ENCODE measurements at places on chromosomes 1 and 21.

GRCh38 chr21:37060296-37060695 lies 12.6 kb downstream of the PIGP start:
- peak; percentile 77 for DNase-seq

- no peak for DNase-seq
These were observed 22.4 kb downstream of the LRRC8B start for GRCh38 chr1:89546934-89547562.

DNA sequence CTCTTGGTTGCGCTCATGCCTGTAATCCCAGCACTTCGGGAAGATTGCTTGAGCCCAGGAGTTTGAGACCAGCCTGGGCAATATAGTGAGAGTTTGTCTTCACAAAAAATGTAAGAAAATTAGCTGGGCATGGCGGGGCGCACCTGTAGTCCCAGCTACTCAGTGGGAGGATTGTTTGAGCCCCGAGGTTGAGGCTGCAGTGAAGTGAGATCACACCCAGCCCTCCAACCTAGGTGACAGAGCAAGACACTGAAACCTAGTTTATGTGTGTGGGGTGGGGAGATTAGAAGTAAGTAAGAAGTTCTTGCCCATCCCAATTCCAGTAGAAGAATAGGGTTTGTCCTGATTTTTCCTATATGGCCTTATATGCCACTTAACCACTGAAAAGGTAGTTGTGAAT lies 2.0 kb downstream of the RPL5 start:
- no peak for DNase-seq

GRCh38 chr1:220884109-220884980 lies 5.1 kb downstream of the HLX start:
- DNase-seq = no peak

DNA sequence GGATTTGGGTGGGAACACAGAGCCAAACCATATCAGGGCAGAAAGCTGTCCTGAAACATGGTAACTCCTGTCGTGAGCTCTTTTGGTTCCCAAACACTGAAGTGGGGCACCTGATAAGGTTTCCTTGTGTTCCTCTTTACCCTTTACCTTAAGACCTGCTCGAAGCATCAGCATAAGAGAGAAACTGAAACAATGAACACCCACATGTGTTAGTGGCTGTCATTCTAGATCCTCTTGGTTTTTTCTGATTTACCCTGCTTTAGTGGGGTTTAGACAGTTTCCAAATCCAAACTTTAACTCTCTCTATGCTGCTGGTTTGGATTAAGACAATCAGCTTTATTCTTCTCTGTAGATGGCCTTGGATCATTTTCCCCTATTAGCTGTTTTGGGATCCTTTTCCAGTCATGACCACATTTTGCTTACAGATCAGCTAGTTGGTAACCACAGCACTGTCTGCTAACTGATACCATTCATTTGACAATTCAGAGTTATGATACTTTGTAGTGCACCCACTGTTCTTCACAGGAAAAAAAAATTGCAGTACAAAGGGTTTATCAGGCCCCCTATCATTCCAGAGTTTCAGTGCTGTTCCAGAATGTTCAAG lies 975 bp upstream of the MNDA start:
- DNase-seq = no peak

DNA sequence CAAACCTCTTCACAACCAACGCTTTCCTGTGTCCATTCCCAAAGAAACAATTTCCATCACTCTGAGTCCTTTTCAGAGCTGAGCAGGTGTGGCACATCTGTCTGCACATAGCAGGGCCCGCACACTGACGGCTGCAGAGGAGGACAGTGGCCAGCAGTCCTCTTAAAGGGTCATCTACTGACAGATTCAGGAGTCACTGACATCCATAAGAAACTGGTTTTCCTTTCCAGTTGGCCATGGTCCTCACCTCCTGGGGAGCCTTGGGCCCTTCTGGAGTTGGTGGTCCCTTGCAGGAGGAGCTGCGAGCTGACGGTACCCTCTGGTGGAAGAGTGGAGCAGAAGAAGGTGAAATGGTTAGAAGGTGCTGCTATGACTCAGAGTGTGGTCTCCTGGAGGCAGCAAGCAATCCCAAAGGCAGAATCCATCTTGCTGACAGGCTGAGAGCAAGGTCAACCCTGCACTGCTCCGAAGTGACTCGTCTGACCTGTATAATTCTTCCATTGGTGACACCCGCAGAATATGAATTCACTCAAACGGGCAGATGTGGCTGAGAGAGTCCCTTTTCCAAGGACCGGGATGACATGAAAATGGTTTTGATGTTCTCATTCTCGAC lies 278.5 kb upstream of the C1orf174 start:
- DNase-seq = no peak

DNA sequence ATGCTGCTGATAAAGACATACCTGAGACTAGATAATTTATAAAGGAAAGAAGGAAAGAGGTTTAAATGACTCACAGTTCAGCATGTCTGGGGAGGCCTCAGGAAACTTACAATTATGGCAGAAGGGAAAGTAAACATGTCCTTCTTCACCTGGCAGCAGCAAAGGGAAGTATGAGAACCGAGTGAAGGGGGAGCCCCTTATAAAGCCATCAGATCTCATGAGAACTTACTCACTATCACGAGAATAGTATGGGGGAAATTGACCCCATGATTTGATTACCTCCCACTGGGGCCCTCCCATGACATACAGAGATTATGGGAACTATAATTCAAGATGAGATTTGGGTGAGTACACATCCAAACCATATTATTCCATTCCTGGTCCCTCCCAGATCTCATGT lies 154.4 kb downstream of the FASLG start:
- DNase-seq = no peak

DNA sequence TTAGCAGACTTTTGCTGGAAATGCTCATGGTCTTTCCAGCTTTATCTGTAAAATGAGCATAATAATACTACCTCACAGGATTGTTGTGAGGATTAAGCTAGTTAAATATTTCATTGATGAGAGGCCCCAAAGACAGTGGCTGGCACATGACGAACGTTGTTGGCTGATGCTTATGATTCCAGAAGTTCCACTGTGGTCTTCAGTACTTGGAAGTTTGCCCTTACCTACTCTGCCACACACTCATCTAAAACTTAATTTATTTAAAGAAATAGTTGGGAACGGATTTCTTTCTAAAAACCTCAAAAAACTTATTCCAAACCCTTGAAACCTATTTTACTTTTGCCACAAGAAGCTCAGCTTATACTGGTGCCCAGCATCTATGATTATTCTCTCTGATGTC lies 170.7 kb downstream of the DHRS3 start:
- DNase-seq = peak; percentile 69

DNA sequence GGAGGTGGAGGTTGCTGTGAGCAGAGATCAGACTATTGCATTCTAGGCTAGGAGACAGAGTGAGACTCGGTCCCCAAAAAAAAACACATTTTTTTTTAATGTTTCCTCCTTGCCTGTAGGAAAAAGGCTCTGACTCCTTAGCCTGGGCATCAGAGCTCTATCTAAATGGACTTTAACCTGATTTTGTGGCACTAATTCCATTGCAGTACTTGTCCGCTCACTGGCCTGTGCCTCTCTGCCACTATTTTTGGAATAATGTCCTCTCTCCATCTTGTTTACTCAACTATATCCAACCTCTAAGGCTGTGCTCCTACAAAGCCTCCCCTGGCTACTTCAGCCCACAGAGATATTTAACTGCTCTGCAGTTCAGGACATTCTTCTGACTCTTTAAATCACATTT lies 26.5 kb downstream of the METTL18 start:
- DNase-seq = no peak

DNA sequence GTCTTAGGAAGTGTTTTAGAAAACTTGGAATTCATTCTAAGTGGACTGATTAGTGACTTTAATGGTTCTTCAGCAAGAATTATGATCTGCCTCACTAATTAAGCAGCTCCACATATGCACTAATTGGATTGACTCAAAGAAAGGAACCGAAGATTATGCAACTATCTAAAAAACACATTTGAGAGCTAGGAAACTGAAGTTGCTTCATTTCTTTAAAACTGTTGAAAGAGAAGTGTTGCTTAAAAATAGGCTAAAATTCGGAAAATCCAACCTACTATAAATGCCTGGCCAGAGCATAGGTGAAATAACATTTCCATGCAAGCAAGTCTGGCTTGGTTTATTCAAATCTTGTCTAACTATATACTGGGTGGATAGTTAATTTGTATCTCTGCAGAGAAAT lies 502.9 kb upstream of the ZRANB2 start:
- DNase-seq = no peak

DNA sequence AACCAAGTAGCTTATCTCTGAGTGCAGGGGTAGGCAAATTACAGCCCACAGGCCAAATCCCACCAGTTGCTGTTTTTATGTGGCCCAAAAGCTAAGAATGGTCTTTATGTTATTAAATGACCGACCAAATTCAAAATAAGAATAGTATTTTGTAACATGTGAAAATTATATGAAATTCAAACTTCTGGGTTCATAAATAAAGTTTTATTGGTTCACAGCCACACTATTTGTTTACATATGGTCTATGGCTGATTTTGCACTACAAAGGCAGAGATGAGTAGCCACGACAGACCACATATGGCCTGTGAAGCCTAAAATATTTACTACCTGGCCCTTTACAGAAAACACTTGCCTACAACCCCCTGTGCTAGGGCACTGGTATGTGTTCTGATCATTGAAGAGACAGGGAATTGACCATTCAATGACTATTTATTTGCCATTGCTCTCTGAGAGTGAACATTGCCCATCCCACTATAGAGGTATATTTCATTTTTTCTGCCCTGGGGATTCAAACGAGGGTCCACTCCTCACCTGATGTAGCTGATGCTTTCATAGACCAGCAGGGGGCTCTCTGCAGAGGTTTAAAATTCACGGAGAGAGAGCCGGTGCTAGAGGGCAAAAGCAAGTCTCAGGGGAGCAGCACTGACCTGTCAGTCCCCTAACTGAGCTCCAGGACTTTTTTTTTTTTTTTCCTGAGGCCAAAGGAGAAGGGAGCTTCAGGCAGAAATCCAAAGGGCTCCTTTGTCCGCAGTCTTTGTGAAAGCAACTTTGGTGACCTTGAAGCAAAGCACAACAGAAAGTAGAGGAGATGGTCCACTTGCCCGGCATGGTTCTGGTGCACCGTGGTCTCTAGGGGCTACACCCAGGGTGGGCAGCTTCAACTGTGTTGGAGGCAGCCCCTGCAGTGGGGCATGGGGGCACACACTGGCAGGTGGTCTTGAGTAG lies 7.3 kb upstream of the GNL2 start:
- DNase-seq = no peak

DNA sequence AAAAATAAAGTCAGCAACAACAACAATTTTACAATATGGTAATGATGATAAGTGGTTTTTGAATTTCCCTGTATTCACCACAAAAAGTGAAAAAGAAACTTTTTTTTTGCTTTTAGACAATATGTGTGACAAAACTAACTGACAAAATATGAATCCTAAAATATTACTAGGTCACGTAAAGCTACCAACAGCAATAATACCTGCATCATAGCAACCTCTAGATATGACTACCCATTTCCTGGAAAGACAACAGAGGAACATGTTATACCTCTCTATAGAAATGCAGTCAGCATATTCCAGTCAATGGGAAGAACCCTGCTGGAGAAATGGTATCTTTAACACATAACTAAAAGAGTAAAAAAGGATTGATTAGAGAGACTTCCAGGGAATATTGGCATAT lies 73.7 kb downstream of the PDE4B start:
- DNase-seq = no peak

DNA sequence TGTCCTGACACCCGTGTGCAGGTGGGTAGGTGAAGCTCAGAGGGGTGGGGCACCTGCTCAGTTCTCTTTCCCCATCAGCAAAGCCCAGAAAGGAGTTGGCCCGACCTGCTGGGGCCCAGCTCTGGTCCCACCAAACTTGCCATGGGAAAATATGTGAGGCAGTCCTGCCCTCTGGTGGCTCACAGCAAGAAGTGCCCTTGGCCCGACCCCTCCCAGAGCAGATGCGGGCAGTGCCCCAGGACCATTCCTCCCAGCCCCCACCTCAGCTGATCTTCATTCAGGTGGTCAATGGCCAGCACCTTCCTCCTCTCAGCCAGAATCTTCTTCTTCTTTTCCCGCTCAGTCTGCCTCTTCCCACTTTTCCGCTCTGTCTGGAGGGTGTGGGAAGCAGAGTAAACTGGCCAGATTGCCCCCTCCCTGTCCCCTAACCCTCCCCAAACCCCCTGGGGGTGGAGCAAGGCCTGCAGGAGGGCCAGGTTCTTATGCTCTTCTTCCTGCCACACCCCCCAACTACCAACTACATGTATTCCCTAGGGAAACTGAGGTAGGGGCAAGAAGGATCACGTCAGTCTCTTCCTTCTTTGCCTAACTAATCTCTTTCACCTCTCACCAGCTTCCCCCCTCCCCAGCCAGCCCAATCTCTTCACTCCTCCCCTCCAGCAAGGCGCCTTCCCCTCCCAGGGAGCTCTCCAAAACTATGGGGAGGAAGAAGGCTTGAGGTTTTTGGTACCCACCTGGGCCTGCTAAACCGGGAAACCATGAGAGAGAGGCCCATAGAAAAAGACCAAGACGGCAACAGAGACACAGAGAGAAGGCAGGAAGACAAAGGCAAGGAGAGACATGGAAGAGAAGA lies 15.6 kb downstream of the TNNT2 start:
- no peak for DNase-seq

- DNase-seq = no peak
These were observed 89.2 kb downstream of the BEND5 start for GRCh38 chr1:48687282-48688045.

DNA sequence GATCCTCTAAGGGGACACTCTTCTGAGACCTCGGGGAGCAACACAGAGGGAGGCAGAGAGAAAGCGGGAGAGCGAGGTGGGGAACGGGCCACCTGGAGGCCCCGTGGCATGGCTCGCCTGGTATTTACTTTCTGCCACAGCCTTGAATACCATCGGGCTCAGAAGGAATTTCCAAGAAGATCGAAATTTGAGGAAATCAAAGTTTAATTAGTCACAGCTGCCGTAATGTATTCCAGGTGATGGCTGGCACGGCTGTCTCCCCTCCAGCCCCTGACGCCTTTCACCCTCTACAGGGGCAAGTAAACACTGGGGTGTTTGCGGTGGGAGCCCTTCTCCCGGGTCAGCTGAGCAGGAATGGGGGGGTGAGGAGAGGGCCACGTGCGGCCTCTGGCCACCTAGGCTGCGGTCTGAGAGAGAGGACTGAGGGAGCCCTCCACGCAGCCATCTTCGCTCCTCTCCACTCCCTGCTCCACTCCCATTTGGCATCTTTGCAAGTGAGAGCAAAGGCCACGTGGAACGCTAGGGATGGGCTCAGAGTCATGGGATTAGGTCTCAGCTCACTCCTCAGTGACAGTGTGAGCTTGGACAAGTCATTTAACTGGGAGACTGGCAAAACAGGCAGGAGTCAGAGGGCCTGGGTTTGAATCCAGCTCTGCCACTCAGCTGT lies 125.2 kb downstream of the SYF2 start:
- peak; percentile 25 for DNase-seq

- no peak for DNase-seq
These were observed 25.3 kb upstream of the DENND1B start for GRCh38 chr1:197800379-197801110.

DNA sequence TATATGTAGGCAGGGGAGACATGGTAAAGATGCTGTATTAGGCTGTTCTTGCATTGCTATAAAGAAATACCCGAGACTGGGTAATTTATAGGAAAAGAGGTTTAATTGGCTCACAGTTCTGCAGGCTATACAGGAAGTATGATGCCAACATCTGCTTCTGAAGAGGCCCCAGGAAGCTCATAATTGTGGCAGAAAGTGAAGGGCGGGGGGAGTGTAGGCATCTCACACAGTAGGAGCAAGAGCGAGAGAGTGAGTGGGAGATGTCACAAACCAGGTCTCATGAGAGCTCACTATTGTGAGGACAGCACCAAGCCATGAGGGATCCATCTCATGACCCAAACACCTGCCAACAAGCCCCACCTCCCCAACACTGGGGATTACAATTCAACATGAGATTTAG lies 21.1 kb downstream of the MAN1A2 start:
- no peak for DNase-seq

All from fibroblast of skin of left biceps (primary cell).